SJSA1 (cell line): ENCODE measurements at places on chromosomes 1 and 21. TPM values are rescaled to one million over a fixed set of nuclear protein-coding genes. Genes with fewer than 3 reads are reported as not detected.

DNA sequence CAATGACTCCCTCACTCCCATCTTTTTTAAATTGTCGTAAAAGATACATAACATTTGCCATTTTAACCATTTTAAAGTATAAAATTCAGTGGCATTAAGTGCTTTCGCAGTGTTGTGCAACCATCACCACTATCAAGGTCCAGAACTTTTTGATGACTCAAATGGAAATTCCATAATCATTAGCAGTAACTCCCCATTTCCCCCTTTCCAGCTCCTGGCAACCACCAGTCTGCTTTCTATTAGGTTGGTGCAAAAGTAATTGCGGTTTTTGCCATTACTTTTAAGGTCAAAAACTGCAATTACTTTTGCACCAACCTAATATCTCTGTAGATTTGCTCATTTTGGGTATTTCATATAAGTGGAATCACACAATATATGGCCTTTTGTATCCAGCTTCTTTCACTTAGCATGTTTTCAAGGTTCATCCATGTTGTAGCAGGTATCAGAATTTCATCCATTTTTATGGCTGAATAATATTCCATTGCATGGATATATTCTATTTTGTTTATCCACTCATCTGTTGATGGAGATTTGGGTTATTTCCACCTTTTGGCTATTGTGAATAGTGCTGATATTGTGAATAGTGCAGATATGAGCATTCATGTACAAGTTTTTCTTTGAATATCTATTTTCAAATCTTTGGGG lies 159.7 kb downstream of the HIVEP3 start:
- no peak for DNase-seq

DNA sequence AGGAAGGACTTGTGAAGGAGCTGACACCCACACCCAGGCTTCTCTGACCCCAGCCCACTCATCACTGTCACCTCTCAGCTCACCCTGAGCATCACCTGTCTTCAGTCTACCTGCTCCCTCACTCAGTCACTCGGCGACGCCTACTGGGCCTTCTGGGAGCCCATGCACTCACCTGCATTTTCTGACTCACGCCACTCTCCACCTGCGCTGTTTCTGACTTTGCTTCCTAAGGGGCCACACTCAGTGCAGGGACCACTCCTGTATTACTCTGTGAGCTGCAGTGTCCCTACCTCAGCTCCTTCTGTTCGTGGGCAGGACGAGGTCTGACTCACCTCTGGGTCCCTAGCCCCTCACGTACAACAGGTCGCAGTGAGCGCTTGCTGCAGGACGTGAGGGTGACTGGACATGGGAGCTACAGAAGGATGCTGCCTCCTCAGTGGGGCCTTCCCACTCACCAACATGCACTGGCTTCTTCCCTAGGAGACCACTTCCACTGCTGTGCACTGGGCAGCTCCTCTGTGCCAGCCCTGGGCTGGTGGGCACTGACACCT lies 102.3 kb downstream of the GLIS1 start:
- DNase-seq: no peak

The HSD11B1 gene
- 0.13 TPM in 1 of 2 replicates, not detected in the other for total RNA-seq

DNA sequence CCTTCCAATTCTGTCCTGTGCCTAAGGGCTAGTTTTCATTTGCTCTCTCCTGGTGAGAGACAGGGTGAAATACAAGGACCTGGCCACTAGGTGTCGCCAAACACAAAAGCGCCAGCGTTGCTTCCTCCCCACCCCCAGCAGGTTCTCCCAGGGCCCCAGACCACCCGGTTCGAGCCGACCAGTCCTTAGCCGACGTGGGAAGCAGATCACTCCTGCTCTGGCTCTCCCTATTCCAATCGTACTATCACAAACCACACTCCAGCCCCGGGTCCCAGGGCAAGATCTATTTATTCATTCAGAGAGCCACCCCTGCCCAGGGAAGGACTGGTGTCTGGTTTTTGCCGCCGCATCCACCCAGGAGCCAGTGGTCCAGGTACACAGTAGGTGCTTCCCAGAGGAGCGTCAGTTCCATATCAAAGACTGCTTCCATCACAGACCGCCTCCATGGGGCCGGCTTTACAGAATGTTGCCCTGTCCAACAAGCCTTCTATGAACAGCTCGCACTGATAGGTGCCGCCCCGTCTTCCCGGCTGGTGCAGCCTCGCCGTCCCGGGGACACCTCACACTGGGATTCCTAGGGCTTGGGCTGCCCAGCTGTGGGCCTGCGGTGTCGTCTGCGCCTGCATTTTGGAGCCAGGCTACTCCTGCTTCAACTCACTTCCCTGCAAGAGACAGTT lies 35.0 kb downstream of the CTNNBIP1 start:
- DNase-seq: peak; percentile 88

GRCh38 chr1:174786760-174787159 lies 213.0 kb upstream of the CACYBP start:
- no peak for DNase-seq

- DNase-seq: no peak
These were observed 11.7 kb upstream of the SLC26A9 start for GRCh38 chr1:205954819-205955404.
